ENCODE measurements at places on chromosomes 6 and 20. TPM values are rescaled to one million over a fixed set of nuclear protein-coding genes. Genes with fewer than 3 reads are reported as not detected.

DNA sequence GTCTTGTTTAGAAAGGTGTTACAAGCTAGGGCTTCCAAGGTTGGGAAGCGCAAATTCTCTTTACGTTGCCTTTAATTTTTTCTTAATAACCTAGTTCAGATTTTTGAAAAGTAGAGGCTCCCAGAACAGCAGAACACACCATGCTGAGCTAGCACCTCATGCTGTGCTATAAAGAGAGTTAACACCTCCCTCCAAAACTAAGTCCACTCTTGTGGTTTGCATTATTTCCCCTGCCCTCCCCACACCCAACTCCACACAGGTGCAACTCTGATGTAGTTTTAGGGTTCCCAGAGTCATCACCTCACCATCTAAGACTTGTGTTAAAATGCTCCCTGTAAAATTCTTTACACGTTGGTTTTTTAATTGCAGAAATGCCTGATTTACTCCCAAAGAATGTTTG is 459.4 kb upstream of the JARID2 start:
- no peaks in the 10 kb centered on the region for H3K27me3 ChIP-seq
- DNase-seq, result no peak
- H3K4me1 ChIP-seq, result peaks cover 10% of the 10 kb centered on the region
- no peak overlapping the region for H3K27ac ChIP-seq

DNA sequence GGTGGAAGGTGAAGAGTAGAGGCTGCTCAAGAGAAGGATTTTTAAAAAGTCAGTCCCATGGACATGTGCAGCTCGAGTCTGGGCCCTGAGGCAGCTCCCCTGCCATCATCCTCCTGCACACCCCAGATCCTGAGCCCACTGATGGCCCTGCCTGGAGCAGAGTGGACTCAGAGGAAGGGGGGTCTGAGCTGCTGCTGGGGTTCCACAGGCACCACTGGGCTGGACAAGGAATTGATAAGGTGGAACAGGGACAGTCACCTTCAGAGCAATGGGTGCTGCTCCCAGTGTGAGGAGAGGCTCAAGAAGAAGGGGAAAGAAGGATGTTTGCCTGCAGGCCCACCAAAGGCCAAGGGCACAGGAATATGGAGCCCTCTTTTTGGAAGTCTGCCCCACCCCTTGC is 6.2 kb downstream of the ULBP2 start:
- H3K4me3 ChIP-seq, result no peak overlapping the region
- peaks cover 7% of the 10 kb centered on the region for H3K4me1 ChIP-seq
- H3K27ac ChIP-seq, result no peak overlapping the region

DNA sequence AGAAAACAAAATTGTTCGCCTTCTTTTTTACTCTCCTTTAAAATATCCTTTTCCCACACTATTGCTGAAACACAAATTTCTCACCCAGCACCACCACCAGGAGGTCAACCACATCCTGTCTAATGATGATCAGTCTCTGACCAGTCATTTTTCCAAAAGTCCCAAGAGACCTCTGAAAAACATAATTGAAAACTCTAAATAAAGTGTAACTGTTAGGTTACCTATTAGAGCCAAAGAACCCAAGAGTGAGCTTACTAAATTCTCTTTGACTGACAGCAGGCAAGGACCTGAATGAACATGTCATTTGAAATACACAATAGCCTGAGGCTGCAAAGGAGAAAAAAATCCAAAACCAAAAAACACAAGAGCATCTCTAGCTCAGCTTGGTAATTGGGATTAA is 735.4 kb downstream of the CBLN4 start:
- H3K4me3 ChIP-seq, result no peak overlapping the region
- no peaks in the 10 kb centered on the region for H3K27me3 ChIP-seq
- H3K4me1 ChIP-seq, result no peaks in the 10 kb centered on the region
- H3K27ac ChIP-seq, result no peak overlapping the region
- DNase-seq, result no peak

- DNase-seq, result no peak
- no peaks in the 10 kb centered on the region for H3K4me1 ChIP-seq
- H3K36me3 ChIP-seq, result no peaks in the 10 kb centered on the region
Measured at GRCh38 chr6:124872361-124873065, 89.7 kb upstream of the RNF217 start.

- H3K27me3 ChIP-seq, result peaks cover 27% of the 10 kb centered on the region
- H3K4me1 ChIP-seq, result peaks cover 4% of the 10 kb centered on the region
- H3K4me3 ChIP-seq, result peak overlapping the region; percentile 65
- H3K36me3 ChIP-seq, result no peaks in the 10 kb centered on the region
- DNase-seq, result no peak
Measured at GRCh38 chr20:43665466-43666176, 1.3 kb upstream of the MYBL2 start.

DNA sequence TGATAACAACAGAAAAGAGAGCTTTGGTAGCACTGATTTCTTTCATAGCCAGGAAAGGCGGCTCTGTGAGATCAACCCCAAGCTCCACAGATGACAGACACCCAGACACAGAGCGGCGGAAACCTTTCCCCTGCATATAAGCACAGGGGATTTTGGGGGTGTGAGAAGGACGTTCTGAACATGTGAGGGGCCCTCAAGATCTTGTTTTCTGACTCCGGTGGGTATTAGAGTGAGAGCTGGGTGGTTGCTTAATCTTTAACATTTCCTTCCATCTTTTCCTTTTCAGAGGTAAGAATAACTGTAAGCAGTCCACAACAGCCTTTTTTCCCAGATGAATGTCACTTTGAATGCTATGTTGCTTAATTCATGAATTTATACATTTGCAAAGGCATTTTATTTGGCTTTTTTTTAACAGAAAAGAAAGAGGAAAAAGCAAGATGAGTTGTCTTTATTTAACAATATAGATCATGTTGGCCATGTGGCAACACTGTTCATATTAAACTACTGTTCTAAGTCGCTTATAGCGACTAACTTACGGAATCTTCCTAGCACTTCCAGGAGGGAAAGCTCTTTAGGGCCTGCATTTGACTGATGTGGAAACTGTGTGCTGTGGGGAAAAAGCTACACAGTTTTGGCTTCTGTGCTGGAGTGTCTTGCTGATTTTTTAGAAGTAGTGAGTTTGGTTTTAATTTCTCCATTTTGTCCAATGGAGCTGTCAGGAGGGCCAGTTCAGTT is 80.5 kb upstream of the NAA20 start:
- no peaks in the 10 kb centered on the region for H3K36me3 ChIP-seq
- H3K27me3 ChIP-seq, result peaks cover 31% of the 10 kb centered on the region
- peaks cover 28% of the 10 kb centered on the region for H3K4me1 ChIP-seq
- peak overlapping the region; percentile 80 for H3K4me3 ChIP-seq

DNA sequence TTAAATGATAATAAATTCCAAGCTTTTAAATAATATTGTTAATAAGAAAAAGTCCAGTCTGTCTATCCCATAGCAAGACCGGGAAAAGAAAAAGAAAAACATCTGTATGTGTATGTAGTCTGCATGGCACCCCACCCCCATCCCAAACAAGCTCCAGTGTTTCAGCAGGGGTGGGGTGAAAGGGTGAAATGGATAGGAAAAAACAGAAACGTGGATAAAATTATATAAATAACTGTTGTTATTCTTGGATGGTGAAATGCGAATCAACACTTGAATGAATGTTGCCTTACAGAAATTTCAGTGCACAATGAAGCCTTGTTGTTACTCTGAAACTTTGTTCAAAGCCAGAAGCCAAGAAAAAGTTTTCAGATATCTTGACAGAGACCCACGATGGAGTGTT is 31.4 kb downstream of the HAO1 start:
- no peak for DNase-seq
- H3K27ac ChIP-seq, result no peak overlapping the region
- peaks cover 12% of the 10 kb centered on the region for H3K27me3 ChIP-seq
- H3K4me1 ChIP-seq, result no peaks in the 10 kb centered on the region

Gene CCR6
- 57.4 TPM for total RNA-seq

Gene BTN1A1
- total RNA-seq, result 0.10 TPM

GRCh38 chr6:32164295-32164694 is at the start of gene EGFL8:
TSS of gene EGFL8 (plus strand) at chr6:32164595. CDS start at chr6:32166166, 1,571 bp downstream.
- DNase-seq, result no peak
- no peak within 1 kb of the TSS for H3K4me3 ChIP-seq
- peak within 1 kb of the TSS; percentile 32 for H3K27ac ChIP-seq

GRCh38 chr6:1667012-1667804 is 57.5 kb downstream of the FOXC1 start:
- no peak for DNase-seq
- no peaks in the 10 kb centered on the region for H3K36me3 ChIP-seq
- H3K4me3 ChIP-seq, result no peak overlapping the region
- H3K27me3 ChIP-seq, result no peaks in the 10 kb centered on the region
- no peaks in the 10 kb centered on the region for H3K4me1 ChIP-seq

GRCh38 chr6:1325461-1326309 is 13.8 kb downstream of the FOXQ1 start:
- H3K4me3 ChIP-seq, result no peak overlapping the region
- peaks cover 47% of the 10 kb centered on the region for H3K27me3 ChIP-seq
- no peak for DNase-seq
- no peak overlapping the region for H3K27ac ChIP-seq

DNA sequence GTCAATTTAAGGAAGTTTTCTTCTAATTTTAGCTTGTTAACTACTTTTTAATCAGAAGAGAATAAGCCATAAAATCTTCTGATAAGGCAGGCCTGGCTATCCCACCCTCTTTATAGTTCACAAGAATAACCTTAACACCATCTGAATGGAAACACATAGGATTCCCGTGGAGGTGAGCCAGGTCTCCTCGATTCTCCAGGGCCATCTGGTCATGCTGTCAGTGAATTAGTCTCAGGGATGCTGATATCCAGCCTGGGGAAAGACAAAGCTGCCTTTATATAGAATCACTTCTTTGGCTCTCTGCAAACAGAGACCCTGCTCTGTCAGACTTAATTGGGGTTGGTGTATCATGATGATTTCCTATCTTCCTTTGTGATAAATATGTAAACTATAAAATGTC is 30.1 kb upstream of the TAGAP start:
- DNase-seq, result no peak
- H3K4me3 ChIP-seq, result no peak overlapping the region
- peaks cover 3% of the 10 kb centered on the region for H3K36me3 ChIP-seq
- H3K27ac ChIP-seq, result no peak overlapping the region
- H3K4me1 ChIP-seq, result peaks cover 30% of the 10 kb centered on the region

GRCh38 chr6:137873273-137873762 is 6.3 kb downstream of the TNFAIP3 start:
- peaks cover 73% of the 10 kb centered on the region for H3K4me1 ChIP-seq
- H3K27me3 ChIP-seq, result no peaks in the 10 kb centered on the region
- H3K27ac ChIP-seq, result peak overlapping the region; percentile 96
- peak; percentile 54 for DNase-seq

GRCh38 chr6:143271024-143271423 is 179.5 kb downstream of the ADAT2 start:
- H3K27ac ChIP-seq, result no peak overlapping the region
- H3K36me3 ChIP-seq, result no peaks in the 10 kb centered on the region
- H3K4me1 ChIP-seq, result peaks cover 3% of the 10 kb centered on the region
- H3K27me3 ChIP-seq, result no peaks in the 10 kb centered on the region
- H3K4me3 ChIP-seq, result no peak overlapping the region

Gene SIRPA
- 2.6 TPM for total RNA-seq

Gene GPR63
- 0.80 TPM for total RNA-seq

Gene SEMG1
- not detected for total RNA-seq

Gene PARD6B
- total RNA-seq, result 6.8 TPM

DNA sequence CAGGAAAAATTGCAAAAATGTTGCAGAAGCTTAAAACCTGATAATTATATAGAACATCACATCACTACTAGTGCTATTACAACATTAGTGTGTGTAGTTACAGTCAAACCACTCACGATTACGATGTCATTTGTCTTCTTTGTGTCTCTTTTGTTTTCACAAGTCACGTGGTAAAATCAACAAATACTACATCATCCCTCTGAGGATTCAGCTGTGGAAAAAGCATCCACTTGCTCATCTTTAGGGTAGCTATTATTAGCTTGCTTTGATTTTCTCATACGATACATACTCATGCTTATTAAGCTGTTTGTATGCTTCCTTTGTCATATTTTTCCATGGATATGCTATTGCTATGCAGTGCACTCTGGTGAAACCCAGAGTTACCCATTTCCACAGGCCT is 22.2 kb upstream of the ATXN1 start:
- H3K4me3 ChIP-seq, result no peak overlapping the region
- no peak overlapping the region for H3K27ac ChIP-seq
- no peak for DNase-seq

GRCh38 chr20:34271956-34272355 is 30.7 kb downstream of the ASIP start:
- no peaks in the 10 kb centered on the region for H3K36me3 ChIP-seq
- H3K4me3 ChIP-seq, result no peak overlapping the region
- H3K4me1 ChIP-seq, result peaks cover 5% of the 10 kb centered on the region
- no peak for DNase-seq

GRCh38 chr6:170497841-170498301 is 55.2 kb downstream of the PSMB1 start:
- H3K27me3 ChIP-seq, result peaks cover 50% of the 10 kb centered on the region
- H3K27ac ChIP-seq, result no peak overlapping the region
- H3K4me1 ChIP-seq, result no peaks in the 10 kb centered on the region
- DNase-seq, result no peak
- H3K4me3 ChIP-seq, result no peak overlapping the region
- peaks cover 7% of the 10 kb centered on the region for H3K36me3 ChIP-seq

Gene OOEP
- total RNA-seq, result 0.40 TPM

Gene SASH1
- total RNA-seq, result 6.2 TPM

Gene CHRNA4
- not detected for total RNA-seq

Gene EPPIN
- total RNA-seq, result not detected

DNA sequence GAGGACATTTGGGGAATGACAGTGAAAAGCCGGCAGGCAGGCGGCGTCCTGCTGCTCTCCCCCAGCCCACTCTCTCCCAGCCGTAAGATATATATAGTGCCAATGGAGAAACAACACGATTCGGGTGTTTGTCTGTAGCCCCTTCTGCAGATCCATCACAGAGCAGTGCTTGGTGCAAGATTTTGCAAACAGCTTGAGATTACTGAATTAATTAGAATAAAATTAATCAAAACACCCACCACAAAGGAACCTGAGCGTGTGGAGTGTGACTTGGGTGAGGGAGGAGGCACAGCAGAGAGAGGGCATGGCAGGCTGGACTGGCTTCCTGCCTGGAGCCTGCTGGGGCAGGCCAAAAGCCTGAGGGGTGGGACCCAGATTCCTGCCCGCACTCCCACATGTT is 28.8 kb upstream of the CCDC167 start:
- no peaks in the 10 kb centered on the region for H3K27me3 ChIP-seq
- no peak overlapping the region for H3K4me3 ChIP-seq
- no peak overlapping the region for H3K27ac ChIP-seq
- peaks cover 13% of the 10 kb centered on the region for H3K4me1 ChIP-seq
- DNase-seq, result no peak

Gene TCF19
- 4.1 TPM for total RNA-seq

DNA sequence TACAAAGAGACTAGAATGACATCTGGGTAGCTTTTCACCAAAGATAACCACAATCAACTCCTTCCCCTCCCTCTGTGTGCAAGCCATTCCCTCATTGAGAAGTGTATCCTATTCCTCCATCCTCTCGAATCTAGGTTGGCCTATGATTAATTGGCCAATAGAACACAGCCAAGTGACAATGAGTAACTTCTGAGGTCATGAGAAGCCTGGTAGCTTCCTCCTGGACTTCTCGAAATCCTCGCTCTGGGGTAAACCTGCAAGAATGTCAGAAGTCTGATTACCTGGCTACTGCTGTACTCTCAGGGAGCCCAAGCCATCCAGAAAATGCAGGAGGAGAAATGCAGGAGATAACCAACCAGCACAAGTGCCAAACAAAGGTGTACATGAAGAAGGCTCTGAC is 13.1 kb downstream of the ARHGAP18 start:
- no peaks in the 10 kb centered on the region for H3K27me3 ChIP-seq
- H3K4me1 ChIP-seq, result peaks cover 18% of the 10 kb centered on the region
- H3K27ac ChIP-seq, result no peak overlapping the region
- H3K4me3 ChIP-seq, result no peak overlapping the region
- no peak for DNase-seq

Gene JPH2
- not detected for total RNA-seq

GRCh38 chr6:21664314-21665109 is 71.0 kb downstream of the SOX4 start:
- no peak overlapping the region for H3K4me3 ChIP-seq
- H3K27me3 ChIP-seq, result peaks cover 78% of the 10 kb centered on the region
- no peak overlapping the region for H3K27ac ChIP-seq

Measured in T-helper 17 cell (primary cell).